ENCODE measurements at places on chromosomes 6 and 20.

- no peak for DNase-seq
These were observed 100.5 kb upstream of the FOXC1 start for GRCh38 chr6:1509241-1509640.

DNA sequence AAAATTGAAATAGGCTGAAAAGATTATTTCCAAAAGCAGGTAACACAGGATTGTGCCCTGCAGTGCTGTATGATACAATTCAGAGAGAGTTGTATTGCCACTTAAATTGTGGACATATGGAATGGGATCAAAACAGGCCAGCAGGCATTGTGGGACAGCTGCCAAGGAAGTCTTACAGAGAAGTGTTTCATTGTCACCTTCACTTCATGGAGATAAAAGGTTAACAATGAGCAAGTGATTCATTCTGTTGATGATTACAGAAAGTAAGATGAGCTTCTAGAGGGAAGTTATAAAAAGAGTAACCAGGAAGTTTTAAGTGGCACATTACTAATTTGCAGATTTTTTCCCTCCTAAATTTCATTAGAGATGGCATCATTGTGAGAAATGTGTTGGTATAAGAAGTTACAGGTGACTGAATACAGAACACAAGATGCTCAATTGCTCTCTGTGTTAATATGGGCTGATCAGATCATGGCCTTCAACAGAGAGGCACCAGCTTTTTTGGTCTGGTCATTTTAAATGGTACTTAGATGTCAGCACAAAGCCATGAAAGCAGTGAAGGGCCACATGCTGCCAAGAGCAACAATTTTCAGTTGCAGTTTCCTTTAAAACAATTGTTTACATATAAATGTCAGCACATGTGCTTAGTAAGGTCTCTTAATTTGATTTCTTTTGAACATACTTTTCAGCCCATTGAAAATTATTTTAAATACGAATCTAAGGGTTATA, 402.5 kb upstream of the FKBP1C start:
- no peak for DNase-seq

- no peak for DNase-seq
These were observed 89.2 kb upstream of the BACH2 start for GRCh38 chr6:90385759-90386313.

GRCh38 chr20:6660441-6660840, 107.0 kb upstream of the BMP2 start:
- no peak for DNase-seq

- no peak for DNase-seq
These were observed 26.9 kb downstream of the SPATA2 start for GRCh38 chr20:49888212-49889000.
